ENCODE measurements at places on chromosomes 3 and 15.

GRCh38 chr3:54427941-54428871 lies 305.9 kb downstream of the CACNA2D3 start:
- no peak for DNase-seq

GRCh38 chr3:125322166-125322565 lies 53.0 kb downstream of the ZNF148 start:
- no peak for DNase-seq

- no peak for DNase-seq
Measured at GRCh38 chr3:46132565-46132964, 75.5 kb downstream of the CCR1 start.

DNA sequence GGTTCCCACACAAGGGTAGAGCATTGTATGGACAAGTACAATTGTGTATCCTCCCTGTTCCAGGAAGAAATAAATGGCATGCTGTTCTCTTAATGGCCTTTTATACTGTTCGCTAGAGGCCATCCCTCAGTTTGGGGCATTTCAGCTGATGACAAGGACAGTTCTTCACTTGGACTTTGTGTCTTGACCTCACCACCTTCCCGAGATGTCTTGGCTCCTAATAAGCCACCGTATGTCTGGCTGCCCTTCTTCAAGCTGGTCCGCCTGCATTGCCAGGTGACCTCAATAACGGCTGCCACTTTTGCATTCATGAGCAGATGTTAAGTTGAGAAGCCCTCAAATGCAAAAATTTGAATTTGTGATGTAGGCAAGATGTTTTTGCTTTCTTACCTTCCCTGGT lies 24.1 kb downstream of the ZBTB38 start:
- DNase-seq: no peak

GRCh38 chr3:72231439-72232196 lies 446.7 kb upstream of the PROK2 start:
- DNase-seq: no peak
